ENCODE measurements at places on chromosomes 3 and 15.

- DNase-seq, result no peak
- no peaks in the 10 kb centered on the region for H3K27me3 ChIP-seq
- peaks cover 13% of the 10 kb centered on the region for H3K36me3 ChIP-seq
- peaks cover 35% of the 10 kb centered on the region for H3K4me1 ChIP-seq
- no peak overlapping the region for H3K4me3 ChIP-seq
Measured at GRCh38 chr3:128320551-128321340, 145.9 kb downstream of the DNAJB8 start.

- no peaks in the 10 kb centered on the region for H3K36me3 ChIP-seq
- no peak overlapping the region for H3K27ac ChIP-seq
- no peaks in the 10 kb centered on the region for H3K4me1 ChIP-seq
- no peaks in the 10 kb centered on the region for H3K27me3 ChIP-seq
- no peak overlapping the region for H3K4me3 ChIP-seq
Measured at GRCh38 chr3:25171118-25171807, 256.8 kb upstream of the RARB start.

GRCh38 chr3:20186600-20187004 lies 596 bp upstream of the SGO1 start:
- no peaks in the 10 kb centered on the region for H3K27me3 ChIP-seq
- no peak overlapping the region for H3K4me3 ChIP-seq
- H3K4me1 ChIP-seq, result peaks cover 1% of the 10 kb centered on the region
- H3K36me3 ChIP-seq, result peaks cover 12% of the 10 kb centered on the region
- no peak for DNase-seq

DNA sequence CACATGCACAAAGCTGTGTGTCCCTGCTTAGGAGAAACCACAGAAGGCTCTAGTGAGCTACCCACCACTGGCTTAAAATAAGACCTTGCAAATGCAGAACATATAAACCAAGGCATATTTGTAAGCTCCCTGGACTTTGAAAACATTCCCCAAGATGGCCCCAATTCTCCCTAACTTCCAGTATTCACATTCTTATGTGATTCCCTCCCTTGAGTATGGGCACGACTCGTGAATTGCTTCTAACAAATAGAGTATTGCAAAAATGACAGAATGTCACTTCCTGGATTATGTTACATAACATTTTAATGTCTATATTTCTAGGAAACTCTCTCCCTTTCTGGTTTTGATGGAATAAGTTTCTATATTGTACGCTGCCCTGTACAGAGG lies 131.8 kb upstream of the MCTP2 start:
- no peak overlapping the region for H3K27ac ChIP-seq
- H3K4me1 ChIP-seq, result no peaks in the 10 kb centered on the region
- H3K36me3 ChIP-seq, result no peaks in the 10 kb centered on the region
- DNase-seq, result no peak

- no peaks in the 10 kb centered on the region for H3K27me3 ChIP-seq
- DNase-seq, result no peak
- peaks cover 14% of the 10 kb centered on the region for H3K36me3 ChIP-seq
- no peak overlapping the region for H3K4me3 ChIP-seq
- peak overlapping the region; percentile 28 for H3K27ac ChIP-seq
- H3K4me1 ChIP-seq, result peaks cover 17% of the 10 kb centered on the region
Measured at GRCh38 chr3:14460342-14461005, 58.1 kb downstream of the SLC6A6 start.
